Hair follicle dermal papilla cell (primary cell): ENCODE measurements at places on chromosomes 1 and 21. TPM values are rescaled to one million over a fixed set of nuclear protein-coding genes. Genes with fewer than 3 reads are reported as not detected.

The PRDM16 gene
- 0.32 and 0.85 TPM in 2 replicates for total RNA-seq

The PAQR6 gene
- total RNA-seq: 0.49 and 0.65 TPM in 2 replicates

The PAPPA2 gene
- 0.12 and 0.65 TPM in 2 replicates for total RNA-seq

The SLAMF7 gene
- total RNA-seq: not detected in 2 replicates

The PTPN22 gene
- total RNA-seq: 1.3 and 1.7 TPM in 2 replicates

The LENEP gene
- total RNA-seq: not detected in 2 replicates
